Central memory CD8-positive, alpha-beta T cell (primary cell): ENCODE measurements at places on chromosomes 3 and 15.

GRCh38 chr15:100934166-100934565, 15.0 kb downstream of the LRRK1 start:
- no peak for DNase-seq

- DNase-seq = no peak
Observed at GRCh38 chr3:43870844-43871626, 180.3 kb downstream of the ABHD5 start.

DNA sequence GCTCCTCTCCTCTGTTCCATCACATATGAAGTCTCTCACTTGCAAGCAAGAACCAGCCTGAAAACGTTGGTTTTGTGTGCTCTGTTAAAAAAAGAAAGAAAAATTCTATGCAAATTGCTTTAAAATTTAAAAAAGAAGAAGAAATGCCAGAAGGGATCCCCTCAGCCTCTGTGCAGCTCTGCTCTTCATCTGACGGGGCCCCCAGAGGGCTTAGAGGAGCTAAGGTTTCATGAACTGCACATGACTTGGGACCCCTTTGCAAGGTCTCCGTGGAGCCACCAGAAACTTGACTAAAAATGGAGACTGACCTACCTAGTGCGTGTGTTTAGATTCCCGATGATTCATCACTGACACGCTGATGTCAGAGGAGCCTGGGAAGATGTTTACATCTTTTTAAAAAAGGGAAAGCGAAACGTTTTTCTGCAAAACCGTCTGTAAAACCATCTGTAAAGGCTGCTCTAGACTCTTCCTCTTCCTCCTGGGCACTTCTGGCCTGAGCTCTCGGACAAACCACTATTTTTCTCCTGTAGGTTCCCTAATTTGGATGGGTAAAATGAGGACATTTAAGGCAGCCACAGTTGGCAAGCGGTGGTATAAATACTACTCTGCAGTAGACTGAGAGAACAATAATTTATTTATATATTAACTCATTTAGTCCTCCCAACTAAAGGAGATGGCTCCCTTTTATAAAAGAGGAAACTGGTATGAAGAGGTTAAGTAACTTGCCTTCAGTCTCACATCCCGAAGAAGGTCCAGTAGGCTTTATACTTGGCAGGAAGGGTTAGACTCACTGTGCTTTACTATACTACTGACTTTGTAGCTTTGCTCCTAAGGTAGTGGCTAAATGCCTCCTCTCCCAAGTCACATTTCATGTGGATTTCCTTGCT, 67.2 kb upstream of the POLG start:
- DNase-seq = no peak

- no peak for DNase-seq
Observed at GRCh38 chr3:174329321-174329720, 529.8 kb upstream of the NAALADL2 start.

- DNase-seq = no peak
Observed at GRCh38 chr15:64013179-64014062, 32.9 kb downstream of the DAPK2 start.

DNA sequence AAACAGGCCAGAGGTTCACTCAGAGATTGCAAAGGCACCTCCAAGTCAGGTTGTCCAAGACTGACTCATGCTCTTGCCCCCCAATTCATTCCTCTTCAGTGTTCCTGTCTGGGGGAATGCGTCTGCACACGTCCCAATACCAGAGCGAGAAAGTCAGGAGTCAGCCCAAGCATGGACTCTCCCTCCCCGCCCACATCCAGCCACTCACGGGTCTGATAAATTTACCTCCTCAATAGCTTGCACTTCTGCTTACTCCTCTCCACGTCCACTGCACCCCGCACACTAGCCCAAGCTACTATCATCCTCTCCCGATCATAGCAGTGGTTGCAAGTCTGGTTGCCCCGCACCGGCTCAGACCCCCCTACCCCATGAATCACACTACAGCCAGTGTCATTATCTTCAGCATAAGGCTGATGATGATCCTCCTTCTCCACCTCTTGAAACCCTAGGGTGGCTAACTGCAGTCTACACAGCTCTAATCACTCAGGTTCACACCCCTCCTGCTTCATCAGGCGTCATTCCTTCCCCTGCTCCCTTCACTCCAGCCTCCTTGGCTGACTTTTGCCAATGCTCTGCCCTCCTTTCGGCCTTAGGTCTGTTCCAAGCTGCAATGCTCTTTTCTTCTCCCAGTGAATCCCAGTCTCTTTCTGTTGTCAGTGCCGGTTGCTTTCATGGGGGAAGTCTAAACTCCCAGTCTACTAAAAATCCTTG, 27.6 kb upstream of the MYO1E start:
- no peak for DNase-seq

DNA sequence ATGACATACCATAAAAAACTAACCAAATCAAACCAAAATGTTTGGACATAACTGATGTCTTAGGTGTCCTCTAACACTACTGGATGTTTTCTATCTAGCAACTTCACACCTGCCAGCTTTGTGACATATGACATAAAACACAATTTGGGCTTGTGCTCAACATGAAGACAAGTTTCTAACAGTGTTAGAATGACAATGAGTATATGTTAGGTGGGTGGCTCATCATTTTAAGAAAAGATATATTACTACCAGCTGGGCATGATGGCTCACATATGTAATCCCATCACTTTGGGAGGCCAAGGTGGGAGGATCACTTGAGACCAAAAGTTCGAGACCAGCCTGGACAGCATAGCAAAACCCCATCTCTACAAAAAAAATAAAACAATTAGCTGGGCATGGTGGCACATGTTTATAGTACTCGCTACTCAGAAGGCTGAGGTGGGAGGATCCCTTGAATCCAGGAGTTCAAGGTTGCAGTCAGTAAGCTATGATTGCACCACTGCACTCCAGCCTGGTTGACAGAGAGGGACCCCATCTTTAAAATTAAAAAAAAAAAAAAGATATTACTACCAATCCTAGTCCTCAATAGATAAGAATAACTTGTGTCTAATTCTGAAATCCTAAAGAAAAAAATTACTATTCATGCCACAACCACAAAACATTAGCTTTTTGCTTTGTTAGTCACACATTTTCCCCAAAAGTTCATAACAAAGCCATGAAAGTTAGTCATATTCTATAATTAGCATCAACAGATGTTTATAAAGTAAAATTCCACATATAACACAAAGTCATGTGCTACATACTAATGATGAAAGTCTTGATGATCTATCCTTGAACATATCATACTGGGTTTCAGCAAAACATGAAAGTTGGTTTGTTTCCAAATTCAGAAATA, 59.9 kb downstream of the LRRFIP2 start:
- DNase-seq = no peak

DNA sequence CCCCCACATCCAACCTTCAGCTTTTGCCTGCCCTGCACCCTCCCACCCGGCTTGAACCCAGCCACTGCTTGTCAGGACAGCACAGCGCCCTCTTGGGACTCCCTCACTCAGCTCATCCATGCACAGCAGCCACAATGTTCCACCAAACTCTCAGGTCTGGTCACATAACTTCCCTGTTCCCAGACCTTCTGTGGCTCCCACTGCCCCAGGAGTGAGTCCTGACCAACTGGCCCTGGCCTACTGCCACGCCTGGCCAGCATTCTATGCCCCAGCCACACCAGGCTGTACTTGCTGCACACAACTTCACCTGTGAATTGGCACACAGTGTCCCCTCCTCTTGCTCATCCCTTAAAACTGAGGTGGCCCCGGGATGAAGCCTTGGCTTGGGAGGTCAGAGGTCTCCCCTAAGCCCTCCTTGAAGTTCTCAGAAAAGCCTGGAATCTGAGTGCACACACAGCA, 21.0 kb downstream of the PLXNB1 start:
- no peak for DNase-seq

DNA sequence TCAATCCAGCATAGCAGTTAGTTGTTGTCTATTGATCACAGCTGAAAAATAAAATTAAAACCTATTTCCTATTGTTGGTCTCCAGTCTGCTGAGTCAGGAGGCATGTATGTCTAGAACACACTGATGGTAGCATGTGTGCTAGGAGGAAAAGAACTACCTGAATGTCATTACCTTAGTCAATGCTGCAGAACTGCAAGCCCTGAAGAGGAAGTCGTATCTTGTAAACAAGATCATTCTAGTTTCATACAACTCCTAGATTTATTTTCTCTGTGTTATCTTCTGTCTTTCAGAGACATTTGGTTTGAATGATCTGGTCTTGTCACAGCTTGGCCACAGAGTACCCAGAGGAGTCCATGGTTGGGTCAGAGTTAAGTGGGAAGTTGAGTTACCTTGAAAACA, 110.0 kb upstream of the MRPL3 start:
- no peak for DNase-seq

- no peak for DNase-seq
Observed at GRCh38 chr3:40299721-40300335, 9.7 kb upstream of the EIF1B start.

GRCh38 chr3:48180531-48181253, 7.5 kb downstream of the CDC25A start:
- no peak for DNase-seq

GRCh38 chr3:119944091-119944490, 150.2 kb downstream of the GSK3B start:
- no peak for DNase-seq

- no peak for DNase-seq
Observed at GRCh38 chr3:129304146-129304961, 25.7 kb downstream of the HMCES start.

- no peak for DNase-seq
Observed at GRCh38 chr15:64503197-64503596, 42.8 kb downstream of the ZNF609 start.

DNA sequence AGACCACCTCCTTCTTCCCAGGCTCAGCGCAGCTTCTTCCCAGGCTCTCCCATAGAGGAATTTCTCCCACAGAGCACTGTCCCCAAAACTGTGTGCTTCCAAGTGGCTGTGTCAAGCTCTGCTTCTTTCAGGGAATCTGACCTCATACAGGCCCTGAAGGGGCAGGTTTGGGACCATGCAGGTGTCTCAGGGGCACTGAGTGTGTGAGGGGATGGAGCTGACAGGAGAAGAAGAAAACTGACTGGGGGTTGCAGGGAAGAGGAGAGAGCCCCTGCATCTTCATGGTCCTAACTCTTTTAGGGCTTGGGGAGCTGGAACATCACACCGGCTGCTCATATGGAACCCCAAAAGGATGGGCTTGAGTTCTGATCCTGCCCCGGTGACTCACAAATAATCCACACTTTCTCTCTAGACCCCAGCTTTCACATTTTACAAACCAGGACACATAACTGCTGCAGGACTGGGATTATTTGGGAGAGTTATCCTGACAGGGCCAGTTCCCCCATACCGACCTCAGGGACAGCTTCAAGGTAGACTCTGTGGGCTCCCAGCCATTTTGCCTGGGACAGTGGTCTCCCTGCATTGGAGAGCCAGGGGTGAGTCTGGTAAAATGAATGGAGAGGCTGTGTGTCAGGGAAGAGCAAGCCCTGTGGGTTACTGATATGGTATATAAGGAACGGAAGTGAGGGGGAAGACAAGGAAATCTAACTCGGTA, 316.1 kb downstream of the TLE3 start:
- no peak for DNase-seq

DNA sequence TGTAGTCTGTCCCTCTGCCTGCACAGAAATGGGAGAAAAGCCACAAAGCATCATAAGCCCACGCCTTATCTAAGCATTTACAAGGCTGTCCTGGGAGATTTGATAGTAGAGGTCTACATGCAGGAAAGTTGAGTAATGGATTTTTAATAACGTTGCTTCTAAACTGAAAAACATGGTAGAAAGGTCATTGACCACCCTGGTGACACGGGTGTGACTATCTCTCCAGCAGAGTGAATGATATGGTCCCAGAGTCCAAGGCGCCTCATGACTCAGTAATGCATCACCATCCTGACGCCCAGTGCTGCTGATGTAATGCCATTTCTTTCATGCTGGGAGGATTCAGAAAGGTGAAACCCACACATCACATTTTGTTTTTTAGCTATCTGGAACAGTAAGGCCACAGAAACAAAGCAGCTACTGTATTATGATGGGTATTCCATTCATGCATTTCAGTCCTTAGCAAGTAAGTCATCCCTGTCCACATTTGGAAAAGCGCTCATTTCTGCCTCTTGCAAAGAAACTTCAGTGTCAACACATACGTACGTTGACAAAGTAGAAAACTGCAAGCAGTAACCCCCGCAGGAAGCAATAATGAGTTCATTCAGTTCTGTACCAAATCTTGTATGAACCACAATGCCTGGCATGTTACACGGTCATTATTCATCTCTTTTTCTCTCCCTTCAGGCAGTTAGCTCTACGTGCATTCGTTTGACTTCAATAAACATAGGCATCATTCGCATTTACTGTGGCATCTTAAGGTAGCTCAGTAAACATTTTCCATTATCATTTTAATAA, 483.5 kb downstream of the GABRG3 start:
- no peak for DNase-seq

- DNase-seq = no peak
Observed at GRCh38 chr3:16399473-16399872, 114.0 kb downstream of the RFTN1 start.

- DNase-seq = no peak
Observed at GRCh38 chr15:72751751-72752455, 31.7 kb downstream of the ADPGK start.

- DNase-seq = no peak
Observed at GRCh38 chr3:12752102-12752501, 7.0 kb downstream of the TMEM40 start.

GRCh38 chr15:28920781-28921331, 35.1 kb downstream of the APBA2 start:
- DNase-seq = no peak

- DNase-seq = no peak
Observed at GRCh38 chr3:1843111-1843510, 255.6 kb upstream of the CNTN4 start.

- no peak for DNase-seq
Observed at GRCh38 chr15:47822048-47822447, 104.7 kb downstream of the SEMA6D start.

GRCh38 chr3:46408853-46409252, 1.8 kb downstream of the CCRL2 start:
- no peak for DNase-seq

DNA sequence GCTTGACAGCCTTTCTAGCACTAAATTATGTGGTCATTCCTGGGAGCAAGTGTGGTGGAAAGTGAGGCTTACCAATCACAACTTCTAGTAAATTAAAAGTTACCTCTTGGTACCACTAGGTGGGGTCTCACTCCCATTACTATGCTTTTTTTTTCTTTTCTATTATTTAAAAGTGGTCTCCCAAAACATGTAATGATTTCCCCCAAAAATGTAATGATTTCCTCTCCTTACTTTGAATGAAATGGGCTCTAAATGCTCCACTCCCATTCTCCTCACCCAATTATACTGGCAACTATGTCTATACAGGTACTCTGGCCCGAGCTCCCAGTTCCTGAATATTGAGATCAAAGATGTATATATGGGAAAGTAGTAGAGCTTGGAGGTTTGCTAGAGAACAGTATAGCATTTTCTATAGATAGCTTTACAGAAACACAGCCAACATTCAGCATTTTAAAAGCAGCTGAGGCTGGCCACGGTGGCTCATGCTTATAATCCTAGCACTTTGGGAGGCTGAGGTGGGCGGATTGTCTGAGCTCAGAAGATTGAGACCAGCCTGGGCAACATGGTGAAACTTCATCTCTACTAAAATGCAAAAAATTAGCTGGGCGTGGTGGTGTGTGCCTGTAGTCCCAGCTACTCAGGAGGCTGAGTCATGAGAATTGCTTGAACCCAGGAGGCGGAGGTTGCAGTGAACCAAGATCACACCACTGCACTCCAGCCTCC, 70.9 kb downstream of the DCUN1D1 start:
- DNase-seq = no peak
